ENCODE measurements at places on chromosomes 16 and 17.

DNA sequence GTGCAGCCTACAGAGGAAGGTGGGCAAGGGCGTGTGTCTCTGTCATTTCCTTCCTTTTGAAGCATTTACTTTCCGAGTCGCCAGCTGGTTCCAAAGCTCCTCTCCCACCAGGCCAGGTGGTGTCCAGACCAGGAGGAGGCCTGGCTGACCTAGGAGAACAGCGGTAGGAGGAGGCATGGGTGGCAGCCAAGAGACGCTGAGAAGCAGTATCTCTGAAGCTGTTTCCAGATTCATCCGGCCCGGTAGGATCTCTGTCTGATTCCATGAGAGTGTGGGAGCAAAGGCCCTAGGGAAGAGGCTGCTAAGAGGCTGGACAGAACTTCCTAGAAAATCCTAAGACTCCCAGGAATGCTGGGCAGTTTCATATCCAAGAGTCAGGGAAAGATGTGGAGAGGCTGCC lies 20.3 kb downstream of the MEOX1 start:
- DNase-seq, result no peak

DNA sequence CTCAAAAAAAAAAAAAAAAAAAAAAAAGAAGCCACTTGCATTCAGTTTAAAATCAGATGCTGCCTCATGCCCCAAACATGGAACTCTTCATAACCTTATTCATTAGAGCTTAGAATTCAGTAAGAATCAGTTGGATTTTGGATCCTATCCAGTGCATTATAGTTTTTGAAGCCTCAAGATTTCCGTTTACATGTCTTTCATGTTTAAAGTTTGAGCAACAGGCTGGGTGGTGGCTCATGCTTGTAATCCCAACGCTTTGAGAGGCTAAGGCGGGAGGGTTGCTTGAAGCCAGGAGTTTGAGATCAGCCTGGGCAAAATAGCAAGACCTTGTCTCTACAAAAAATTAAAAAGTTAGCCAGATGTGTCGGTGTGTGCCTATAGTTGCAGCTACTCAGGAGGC lies 55.0 kb downstream of the SNTB2 start:
- DNase-seq, result no peak

DNA sequence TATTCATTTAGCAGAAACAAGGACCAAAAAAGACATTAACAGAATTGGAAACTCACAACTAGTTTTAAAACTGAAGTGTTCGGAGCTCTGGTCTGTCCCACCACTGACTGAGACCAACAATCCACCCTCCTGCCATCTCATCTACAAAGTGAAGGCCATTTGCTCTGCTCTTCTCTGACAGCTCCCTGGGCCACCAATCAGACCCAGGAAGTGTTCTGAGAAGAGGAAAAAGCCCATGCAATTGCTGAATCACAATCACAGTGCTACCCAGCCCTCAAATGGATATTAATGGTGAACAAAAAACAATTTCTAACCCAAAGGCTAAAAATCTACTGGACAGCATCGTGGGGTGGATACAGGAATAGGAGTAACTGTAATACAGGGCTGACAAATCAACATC lies 2.1 kb downstream of the RPL23 start:
- no peak for DNase-seq

GRCh38 chr17:68560966-68561720 lies 40.0 kb downstream of the FAM20A start:
- no peak for DNase-seq

DNA sequence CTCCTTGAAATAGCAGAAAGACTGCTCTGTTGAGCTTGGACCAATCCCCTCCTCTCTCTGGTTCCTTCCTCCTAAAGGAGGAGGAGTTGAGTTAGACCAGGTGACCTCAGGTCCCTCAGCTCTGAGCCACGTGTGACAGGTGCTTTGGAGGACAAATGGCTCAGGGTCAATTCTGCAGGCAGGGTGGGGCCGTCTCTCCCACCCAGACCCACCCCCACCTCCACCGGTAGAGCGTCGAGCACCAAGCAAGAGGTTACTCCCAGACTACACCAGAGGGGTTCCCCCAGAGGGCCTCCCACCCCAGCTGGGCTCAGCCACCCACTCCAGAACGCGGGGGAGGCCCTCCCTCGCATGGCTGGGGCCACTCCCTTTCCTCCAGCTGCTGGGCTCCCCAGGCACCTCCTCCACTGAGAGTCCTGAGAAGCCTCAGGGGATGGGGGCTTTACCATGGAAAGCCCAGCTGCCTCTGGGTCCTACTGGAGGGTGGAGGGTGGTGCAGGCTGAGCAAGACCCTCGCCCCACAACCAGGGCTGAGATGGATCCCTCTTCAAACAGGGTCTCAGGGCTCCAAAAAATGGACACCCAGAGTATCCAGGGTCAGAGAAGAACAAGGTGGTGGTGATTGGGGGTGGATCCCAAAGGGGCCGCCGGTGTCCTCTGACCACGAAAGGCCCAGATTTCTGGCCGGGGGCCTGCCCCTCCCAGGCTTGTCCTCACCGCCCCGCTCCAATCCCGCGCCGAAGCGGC lies 7.6 kb downstream of the MYO1C start:
- no peak for DNase-seq

DNA sequence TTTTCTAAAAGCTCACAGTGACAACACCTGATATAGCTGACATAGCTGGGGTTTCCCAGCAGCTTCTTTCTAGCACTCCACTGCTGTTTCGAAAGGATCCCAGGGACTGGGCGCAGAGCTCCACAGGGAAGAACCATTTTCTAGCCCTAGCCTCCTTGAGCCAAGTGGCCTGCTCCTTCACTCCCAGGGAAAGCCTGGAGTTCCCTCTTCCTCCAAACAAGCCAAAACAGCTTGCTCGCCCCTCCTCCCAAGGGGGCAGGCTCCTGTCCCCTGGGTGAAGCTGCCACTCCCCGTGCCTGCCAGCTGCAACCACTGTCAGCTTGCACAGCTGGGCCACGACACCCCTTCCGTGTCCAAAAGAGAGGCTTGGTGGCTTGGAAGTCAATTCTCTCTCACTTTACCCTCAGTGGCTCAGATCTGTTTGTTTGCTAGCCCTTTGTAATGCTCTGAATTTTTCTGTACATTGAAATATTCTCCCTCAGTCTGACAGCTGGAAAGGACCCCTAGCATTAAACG lies 59.8 kb downstream of the CYTH1 start:
- peak; percentile 30 for DNase-seq

GRCh38 chr17:7894866-7895265 lies 6.3 kb downstream of the CHD3 start:
- no peak for DNase-seq

GRCh38 chr16:85524630-85525419 lies 88.3 kb upstream of the GSE1 start:
- DNase-seq, result peak; percentile 25

DNA sequence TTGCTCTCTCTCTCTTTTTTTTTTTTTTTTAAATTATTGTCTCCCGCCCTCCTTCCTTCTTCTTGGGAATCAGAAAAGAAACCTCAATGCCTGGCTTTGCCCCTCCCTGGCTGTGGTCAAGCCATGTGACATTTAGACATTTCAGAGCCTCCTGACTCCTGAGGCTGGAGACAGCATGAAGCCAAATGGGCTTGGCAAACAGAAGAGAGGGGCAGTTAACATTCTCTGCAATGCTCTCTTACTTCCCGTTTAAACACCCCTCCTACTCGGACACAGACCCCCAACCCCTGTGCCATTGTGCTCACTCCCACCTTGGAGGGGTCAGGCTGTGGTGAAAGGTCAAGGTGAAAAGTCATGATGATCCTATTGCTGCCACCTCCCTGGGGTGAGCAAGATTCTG lies 14.7 kb upstream of the MEOX1 start:
- DNase-seq, result peak; percentile 65

DNA sequence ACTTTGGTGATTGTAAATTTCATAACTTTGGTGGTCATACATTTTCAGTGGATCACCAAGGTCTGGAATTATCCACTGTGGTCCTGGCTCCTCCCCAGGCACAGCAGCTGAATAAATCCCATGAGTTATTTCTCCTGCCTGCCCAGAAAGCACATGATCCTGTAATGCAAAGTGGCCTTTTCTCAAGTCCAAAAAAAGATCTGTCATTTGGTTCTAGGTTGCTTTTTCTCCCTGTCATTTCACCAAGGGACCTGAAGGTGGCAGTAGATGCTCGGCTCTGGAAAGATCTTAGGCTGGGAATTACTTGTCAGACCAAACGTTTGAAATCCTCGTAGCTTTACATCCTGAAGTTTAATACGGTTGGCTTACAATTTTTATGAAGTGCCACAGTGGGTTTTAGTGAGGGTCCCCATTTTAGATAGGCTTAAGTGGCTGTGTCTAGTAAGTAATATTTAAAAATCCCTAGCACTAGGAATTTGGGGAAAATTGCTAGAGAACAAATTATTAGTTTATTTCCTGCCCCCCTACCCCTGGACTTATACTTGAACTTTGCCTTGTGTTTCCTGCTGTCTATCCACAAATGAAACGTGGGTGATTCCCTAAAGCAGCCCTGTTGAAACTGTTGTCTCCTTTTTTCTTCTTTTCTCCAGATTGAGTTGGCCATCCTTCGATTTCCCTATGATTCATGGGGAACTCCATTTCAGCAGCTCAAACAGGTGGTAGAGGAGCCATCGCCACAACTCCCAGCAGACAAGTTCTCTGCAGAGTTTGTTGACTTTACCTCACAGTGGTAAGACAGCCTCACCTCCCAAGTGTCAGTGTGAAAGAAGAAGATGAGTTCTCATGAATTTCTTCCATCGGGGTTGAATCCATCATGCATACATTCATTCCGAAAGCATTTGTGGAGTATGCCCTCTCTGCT lies 111.7 kb downstream of the MAP2K6 start:
- peak; percentile 75 for DNase-seq

DNA sequence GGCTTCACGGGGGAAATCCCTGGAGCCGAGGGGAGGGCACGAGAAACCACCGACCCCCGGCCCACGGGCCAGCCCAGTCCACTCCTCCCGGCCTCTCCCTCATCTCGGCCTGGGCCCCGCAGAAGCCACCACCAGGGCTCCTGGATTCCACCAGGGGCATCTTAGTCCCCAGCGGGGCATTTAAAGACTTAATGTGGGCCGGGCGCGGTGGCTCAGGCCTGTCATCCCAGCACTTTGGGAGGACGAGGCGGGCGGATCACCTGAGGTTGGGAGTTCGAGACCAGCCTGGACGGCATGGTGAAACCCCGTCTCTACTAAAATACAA lies 24.1 kb upstream of the ABR start:
- no peak for DNase-seq

- peak; percentile 75 for DNase-seq
These were observed 214.2 kb downstream of the STX8 start for GRCh38 chr17:9361188-9361955.

DNA sequence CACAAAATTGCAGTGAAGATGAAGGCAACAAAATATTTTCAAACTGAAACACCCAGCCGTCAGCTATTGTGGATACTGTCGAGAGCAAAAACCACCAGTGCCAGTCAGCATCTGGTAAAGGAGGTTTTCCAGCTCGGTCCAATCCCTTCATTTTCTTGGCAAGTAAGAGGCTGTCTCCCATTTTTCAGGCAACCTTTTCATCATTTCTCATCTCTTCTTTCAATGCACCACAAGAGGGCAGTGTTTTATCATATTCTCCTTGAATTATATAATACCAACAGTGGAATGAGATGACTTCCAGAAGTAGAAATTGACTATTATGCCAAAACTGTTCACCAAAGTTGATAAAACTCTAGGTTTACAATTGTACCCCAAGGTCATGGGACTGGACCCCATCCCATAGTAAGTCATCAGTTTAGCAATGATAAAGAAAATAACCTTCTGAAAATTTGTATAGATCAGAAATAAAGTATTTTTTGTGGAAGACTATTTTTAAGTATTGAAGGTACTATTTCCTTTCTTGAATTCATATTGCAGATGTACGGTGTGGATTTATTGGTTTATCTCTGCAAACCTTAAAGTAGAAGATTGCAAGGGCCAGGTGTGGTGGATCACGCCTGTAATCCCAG lies 16.8 kb downstream of the NQO1 start:
- DNase-seq, result peak; percentile 67
